ENCODE measurements at places on chromosomes 1 and 21. TPM values are rescaled to one million over a fixed set of nuclear protein-coding genes. Genes with fewer than 3 reads are reported as not detected.

DNA sequence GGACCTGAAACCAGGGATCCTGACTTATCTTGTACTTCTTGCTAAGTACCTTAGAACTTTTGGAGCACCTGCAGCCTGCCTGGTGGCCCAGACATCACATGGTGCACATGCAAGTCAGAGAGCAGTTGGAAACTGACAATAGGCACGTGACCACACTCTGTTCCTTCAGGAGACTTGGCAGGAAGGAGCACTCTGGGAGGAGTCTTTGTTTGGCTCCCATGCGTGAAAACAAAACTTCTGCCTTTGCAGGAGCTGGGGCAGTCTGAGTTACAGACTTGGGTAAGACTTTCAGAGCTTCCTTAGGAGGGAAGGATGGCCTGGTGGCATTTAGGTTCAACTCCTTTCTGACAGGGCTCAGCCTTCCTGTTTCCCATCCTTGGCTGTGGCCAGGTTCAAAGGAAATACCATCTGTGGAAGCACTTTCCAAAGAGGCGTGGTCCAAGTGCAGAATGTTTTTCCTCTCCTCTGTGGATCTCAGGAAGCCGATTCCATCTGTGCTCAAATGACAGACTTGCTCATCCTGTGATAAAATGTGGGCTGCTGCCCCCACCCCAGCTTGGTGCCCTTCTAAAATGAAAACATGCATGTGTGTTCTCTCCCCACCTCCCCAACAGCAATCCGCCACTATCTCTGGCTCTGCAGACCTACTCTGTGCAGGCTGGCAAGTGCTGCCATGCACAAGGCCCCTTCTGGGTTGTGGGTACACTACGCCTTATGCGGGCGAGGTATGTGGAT is 14.1 kb upstream of the ZNF436 start:
- no peak overlapping the region for H3K27ac ChIP-seq
- no peak overlapping the region for H3K4me3 ChIP-seq
- H3K27me3 ChIP-seq: no peaks in the 10 kb centered on the region
- peaks cover 2% of the 10 kb centered on the region for H3K36me3 ChIP-seq

DNA sequence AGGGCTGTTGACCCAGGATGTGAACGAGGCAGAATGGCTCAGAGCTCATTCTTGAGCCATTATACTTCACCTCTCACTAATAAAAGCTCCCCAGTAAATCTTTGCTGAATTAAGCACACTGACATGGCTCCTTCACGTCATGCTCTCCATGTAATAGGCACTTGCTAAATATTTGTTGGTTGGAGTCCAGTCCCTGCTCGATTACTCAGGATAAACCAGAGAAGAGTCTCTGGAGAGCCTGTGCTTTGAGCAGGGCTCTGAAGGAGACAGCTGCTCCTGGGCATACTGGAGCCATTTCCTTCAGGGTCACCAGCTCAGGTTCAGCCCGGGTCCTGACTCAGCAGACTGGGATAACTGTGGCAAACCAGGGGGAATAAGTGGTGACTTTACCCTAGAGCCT is 46.9 kb downstream of the HLX start:
- H3K4me1 ChIP-seq: no peaks in the 10 kb centered on the region
- H3K27ac ChIP-seq: no peak overlapping the region
- H3K27me3 ChIP-seq: no peaks in the 10 kb centered on the region
- no peak for DNase-seq
- H3K4me3 ChIP-seq: no peak overlapping the region

DNA sequence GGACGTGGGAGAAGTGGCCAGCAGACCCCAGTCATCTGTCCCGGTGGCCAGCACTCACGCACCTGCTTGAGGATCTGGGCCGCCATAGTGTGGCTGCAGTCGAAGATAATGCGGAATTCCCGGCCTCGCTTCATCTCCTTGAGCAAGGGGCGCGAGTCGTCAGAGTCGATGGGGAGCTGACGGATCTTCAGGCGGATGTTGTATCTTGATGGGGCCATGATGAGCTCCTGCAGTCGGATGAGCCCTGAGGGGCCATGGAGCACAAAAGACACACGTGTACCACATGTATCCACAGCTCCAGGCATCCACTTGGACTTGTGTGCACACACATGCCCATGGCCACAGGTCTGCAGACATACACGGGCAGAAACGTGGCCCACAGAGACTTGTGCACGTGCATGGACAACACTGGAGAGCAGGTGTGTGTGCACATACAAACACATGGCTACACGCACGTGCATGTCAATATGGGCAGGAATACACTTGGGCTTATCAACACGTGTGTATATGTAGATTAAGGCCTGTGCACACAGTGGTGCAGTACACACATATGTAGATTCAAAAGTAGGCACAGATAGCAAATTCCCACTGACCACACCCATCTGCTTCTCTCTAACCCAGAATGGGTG is 162.1 kb downstream of the GRIK3 start:
- H3K36me3 ChIP-seq: peaks cover 6% of the 10 kb centered on the region
- H3K4me1 ChIP-seq: peaks cover 30% of the 10 kb centered on the region
- no peak overlapping the region for H3K4me3 ChIP-seq
- H3K27ac ChIP-seq: no peak overlapping the region
- H3K27me3 ChIP-seq: peaks cover under 1% of the 10 kb centered on the region

- peaks cover 49% of the 10 kb centered on the region for H3K36me3 ChIP-seq
- peaks cover 9% of the 10 kb centered on the region for H3K4me1 ChIP-seq
- peaks cover 3% of the 10 kb centered on the region for H3K27me3 ChIP-seq
- no peak overlapping the region for H3K27ac ChIP-seq
- DNase-seq: no peak
Measured at GRCh38 chr1:44822981-44823451, 14.7 kb downstream of the BTBD19 start.

DNA sequence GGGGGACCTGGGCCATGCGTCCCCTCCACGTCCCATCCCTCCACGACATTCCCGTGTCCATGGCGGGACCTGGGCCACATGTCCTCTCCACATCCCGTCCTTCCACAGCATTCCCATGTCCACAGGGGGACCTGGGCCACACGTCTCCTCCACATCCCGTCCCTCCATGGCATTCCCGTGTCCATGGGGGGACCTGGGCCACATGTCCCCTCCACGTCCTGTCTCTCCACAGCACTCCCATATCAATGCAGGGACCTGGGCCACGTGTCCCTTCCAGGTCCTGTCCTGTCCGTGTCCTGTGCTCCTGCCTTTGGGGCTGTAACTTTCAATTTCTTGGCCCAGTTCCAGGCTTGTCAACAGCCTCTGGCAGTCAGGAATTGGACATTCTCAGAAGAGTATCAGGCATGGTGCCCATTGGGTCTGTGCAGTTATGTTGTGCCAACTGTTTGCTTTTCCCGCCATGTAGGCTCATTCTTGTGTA is 47.1 kb downstream of the WNT9A start:
- DNase-seq: no peak
- H3K4me1 ChIP-seq: peaks cover 14% of the 10 kb centered on the region
- H3K27ac ChIP-seq: no peak overlapping the region

GRCh38 chr1:203175827-203176241 is 208 bp upstream of the MYBPH start:
- DNase-seq: no peak
- H3K4me1 ChIP-seq: peaks cover 11% of the 10 kb centered on the region
- H3K27me3 ChIP-seq: no peaks in the 10 kb centered on the region
- H3K4me3 ChIP-seq: no peak overlapping the region
- H3K27ac ChIP-seq: no peak overlapping the region
- peaks cover 8% of the 10 kb centered on the region for H3K36me3 ChIP-seq

Gene RCAN3
- total RNA-seq: 19.9 TPM

Measured in spinal cord (tissue), 10 donors.